Ascending aorta (tissue), 2 donors: ENCODE measurements at places on chromosomes 2 and 18.

DNA sequence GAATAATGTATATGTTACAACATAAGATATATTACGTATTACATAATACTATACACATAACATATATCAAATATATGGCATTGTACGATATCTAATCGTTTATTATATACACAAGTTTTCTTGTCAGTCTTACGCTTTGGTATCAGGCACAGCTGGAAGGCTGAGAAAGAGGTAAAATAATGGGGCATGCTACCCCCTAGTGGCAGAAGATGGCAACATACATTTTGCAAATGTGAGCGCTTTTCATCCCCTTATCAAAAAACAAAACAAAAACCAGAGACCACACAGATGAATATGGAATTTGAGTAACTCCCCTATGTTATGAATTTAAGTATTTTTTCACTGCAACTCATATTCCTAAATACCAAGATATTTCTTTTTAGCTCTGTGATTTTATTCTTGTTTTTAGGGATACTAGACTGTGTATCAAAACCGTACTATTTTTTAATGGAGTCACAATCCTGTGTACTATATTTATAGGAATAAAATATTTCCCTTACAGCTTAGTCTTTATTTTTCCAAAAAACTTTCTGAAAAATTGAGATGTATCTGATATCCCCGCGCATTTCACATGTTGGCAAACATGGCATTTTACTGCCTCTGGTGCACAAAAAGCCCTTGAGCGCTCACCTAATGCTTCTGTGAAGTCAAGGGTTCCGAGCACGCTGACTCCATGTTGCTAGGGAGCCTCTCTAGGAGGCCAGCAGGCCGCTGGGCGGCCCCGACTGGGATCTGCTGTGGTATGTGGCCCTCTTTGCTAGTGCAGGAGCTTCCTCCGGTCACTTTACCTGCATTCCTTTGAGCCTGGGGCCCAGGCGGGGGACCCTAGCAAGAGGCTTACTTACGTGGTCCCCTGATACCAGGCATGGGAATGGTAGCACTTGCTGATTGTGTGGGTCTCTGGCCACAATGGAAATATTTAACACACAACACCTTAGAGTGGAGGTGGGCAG lies 62.5 kb downstream of the SLC4A3 start:
- peak overlapping the region; percentile 88 for H3K27ac ChIP-seq
- no peaks in the 10 kb centered on the region for H3K36me3 ChIP-seq
- peak; percentile 72 for DNase-seq
- peaks cover 30% of the 10 kb centered on the region for H3K4me1 ChIP-seq
- H3K4me3 ChIP-seq: no peak overlapping the region
- H3K27me3 ChIP-seq: no peaks in the 10 kb centered on the region

DNA sequence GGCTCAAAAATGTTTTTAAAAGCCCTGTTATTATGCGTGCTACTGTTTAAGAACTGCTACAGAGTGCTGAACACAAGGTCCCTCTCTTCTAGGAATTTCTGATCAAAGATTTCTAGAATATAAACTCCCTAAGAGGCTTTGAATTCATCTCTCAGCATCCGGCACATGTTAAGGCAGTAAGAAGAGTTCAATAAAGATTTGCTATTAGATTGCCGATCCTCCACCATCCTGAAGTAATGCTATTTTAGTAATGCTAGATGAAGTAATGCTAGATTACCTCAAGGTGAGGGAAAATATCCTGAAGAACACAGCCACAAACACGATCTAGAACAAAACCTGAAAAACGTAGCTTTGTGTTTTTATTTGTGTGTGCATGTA lies 949 bp upstream of the MYL12B start:
- H3K4me3 ChIP-seq: peak overlapping the region; percentile 96
- H3K4me1 ChIP-seq: peaks cover 46% of the 10 kb centered on the region
- peaks cover 37% of the 10 kb centered on the region for H3K36me3 ChIP-seq
- peak overlapping the region; percentile 100 for H3K27ac ChIP-seq
- DNase-seq: no peak

DNA sequence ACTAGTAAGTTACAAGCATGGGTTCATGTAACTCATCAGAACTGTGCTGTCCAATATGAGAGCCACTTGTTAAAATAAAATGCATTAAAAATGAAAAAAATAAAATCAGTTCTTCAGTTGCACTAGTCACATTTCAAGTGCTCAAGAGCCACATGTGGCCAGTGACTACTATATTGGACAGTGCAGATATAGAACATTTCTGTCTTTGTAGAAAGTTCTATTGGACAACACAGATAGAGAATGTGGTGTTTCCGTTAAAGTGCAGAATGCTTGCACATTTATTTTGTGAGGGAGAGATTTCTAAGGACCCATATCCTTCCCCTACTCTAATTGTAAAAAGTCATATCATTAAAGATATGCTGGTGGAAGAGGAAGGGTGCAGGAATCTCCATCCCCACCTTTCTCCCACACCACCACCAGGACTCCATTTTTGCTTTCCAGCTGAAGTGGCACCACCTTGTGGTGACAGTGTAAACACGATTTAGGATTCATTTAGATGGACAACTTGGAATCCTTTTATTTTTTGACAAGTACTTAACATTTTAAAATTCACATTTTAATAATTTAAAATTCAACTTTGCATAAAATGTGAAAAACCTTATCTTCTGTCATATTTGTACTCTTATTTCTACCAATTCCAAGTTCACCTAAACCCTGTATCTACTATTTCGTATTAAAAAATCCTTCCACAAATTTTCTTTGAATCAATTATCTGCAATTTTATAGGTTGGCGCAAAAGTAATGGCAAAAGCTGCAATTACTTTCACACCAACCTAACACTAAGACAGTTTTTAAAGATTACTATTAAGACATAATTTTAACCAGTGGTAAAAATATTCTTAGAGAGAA lies 9.4 kb upstream of the CD302 start:
- H3K4me3 ChIP-seq: no peak overlapping the region
- H3K27ac ChIP-seq: no peak overlapping the region
- no peaks in the 10 kb centered on the region for H3K36me3 ChIP-seq
- no peaks in the 10 kb centered on the region for H3K27me3 ChIP-seq

GRCh38 chr2:214853906-214854305 lies 44.4 kb upstream of the BARD1 start:
- no peak for DNase-seq
- no peaks in the 10 kb centered on the region for H3K4me1 ChIP-seq
- no peaks in the 10 kb centered on the region for H3K36me3 ChIP-seq
- no peak overlapping the region for H3K4me3 ChIP-seq
- no peak overlapping the region for H3K27ac ChIP-seq

DNA sequence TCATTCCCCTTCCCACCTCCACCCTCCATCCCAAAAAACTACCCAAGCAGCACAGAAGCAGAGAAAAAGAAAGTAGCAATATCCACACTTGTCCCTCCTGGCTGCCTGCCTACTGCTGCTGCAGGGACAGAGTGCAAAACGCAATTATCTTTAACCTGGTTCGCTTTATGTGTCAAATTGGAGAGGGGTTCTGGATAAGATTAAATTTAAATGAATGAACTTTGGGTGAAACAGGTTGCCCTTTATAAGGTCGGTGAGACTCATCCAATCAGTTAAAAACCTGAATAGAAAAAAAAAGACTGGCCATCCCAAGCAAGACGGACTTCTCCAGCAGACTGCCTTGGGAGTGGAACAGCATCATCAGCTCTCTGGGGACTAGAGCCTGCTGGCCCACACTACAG lies 62.6 kb downstream of the ANKRD44 start:
- H3K36me3 ChIP-seq: no peaks in the 10 kb centered on the region
- DNase-seq: no peak
- no peak overlapping the region for H3K4me3 ChIP-seq

- no peaks in the 10 kb centered on the region for H3K4me1 ChIP-seq
- no peaks in the 10 kb centered on the region for H3K27me3 ChIP-seq
- no peaks in the 10 kb centered on the region for H3K36me3 ChIP-seq
- H3K4me3 ChIP-seq: no peak overlapping the region
- no peak overlapping the region for H3K27ac ChIP-seq
Measured at GRCh38 chr2:19496646-19497045, 138.2 kb upstream of the OSR1 start.

GRCh38 chr18:41444943-41445342 lies 510.1 kb upstream of the PIK3C3 start:
- H3K27me3 ChIP-seq: no peaks in the 10 kb centered on the region
- H3K36me3 ChIP-seq: no peaks in the 10 kb centered on the region
- no peak overlapping the region for H3K27ac ChIP-seq
- H3K4me1 ChIP-seq: no peaks in the 10 kb centered on the region

DNA sequence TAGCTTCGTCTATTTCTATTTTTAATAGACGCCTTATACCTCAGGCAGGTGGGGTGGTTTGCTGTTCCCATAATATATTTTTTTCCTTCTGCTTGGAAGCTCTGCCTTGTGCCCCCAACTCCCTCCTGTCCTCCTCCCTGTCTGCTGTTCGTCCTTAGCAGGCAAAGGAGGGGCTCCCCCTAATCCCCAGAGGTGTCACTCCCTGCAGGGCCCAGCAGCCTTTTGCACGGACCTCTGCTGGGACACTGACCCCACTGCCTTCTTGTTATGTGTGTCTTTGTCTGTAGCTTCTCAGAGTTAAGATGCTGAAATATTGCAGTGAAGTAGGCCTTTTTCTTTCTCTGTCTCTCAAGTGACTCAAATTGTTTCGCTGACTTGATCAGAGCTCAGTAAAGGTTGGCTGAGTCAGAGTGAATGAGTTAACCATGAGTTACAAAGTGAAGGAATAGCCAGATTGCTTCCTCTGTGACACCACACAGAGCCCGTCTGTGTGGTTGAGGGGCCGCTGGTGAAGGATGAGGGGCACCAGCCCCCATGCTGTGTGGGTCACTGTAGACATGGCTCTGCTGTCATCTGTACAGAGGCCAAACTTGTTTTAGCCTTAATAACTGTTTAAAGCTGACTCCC lies 47.7 kb downstream of the PRKCE start:
- H3K36me3 ChIP-seq: no peaks in the 10 kb centered on the region
- no peaks in the 10 kb centered on the region for H3K27me3 ChIP-seq
- H3K4me3 ChIP-seq: no peak overlapping the region
- H3K27ac ChIP-seq: no peak overlapping the region

DNA sequence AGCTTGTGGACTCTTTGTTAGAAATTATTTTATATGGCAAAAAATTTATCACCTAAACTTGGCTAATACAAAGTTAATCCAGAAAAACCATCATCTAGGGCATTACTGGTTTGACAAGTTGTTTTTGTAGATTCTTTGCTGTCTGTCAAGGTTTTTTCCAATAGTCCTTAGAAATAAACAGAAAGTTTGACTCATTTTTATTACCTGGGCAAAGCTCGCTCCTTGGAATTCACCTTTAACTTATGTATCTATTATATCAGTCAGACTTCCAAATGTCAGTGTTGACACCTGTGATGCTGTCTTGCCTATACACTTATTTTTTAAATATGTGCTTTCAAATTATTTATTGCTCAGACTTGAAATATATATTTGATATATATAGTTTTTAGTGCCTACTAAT lies 21.7 kb downstream of the LAMA3 start:
- no peak overlapping the region for H3K4me3 ChIP-seq
- H3K27me3 ChIP-seq: no peaks in the 10 kb centered on the region
- no peaks in the 10 kb centered on the region for H3K36me3 ChIP-seq
- H3K4me1 ChIP-seq: no peaks in the 10 kb centered on the region

GRCh38 chr2:223786943-223787342 lies 50.4 kb downstream of the AP1S3 start:
- H3K27me3 ChIP-seq: no peaks in the 10 kb centered on the region
- DNase-seq: no peak
- no peak overlapping the region for H3K27ac ChIP-seq
- H3K4me3 ChIP-seq: no peak overlapping the region
- H3K36me3 ChIP-seq: no peaks in the 10 kb centered on the region

DNA sequence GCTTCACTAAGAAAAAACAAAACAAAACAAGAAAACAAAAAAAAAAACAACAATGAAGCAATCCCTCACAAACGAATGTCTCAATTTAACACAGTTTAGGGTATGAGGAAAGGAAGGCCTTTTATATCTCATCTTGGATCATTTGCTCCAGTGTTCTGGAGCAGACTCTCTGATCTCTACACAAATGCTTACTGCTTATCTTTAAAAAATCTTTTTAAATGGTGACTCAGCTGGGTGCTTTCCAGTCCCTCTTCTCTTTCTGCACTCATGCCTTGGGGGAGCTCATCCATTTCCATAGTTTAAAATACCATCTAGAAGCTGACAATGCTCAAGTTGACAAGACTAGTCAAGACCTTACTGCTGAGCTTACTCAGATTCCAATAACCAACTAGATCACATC lies 56.2 kb downstream of the ETAA1 start:
- no peaks in the 10 kb centered on the region for H3K27me3 ChIP-seq
- DNase-seq: no peak
- no peak overlapping the region for H3K4me3 ChIP-seq
- no peaks in the 10 kb centered on the region for H3K36me3 ChIP-seq
- no peaks in the 10 kb centered on the region for H3K4me1 ChIP-seq
- no peak overlapping the region for H3K27ac ChIP-seq

DNA sequence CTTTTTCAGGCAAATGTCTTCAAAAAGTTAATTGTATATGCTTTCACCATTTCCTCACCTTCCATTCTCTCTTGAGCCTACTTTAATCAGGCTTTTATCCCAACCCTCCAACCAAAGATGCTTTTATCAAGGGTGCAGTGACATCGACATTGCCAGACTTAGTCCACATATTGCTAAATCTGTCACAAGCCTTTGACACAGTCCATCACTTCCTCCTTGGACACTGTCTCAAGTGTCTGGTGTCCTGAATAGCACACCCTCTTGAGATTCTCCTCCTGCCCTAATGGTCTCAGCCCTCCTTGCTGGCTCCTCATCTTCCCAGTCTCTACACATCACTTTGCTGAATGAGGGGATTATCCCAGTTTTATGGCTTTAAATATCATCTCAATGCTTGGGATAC lies 147.5 kb upstream of the SLC39A10 start:
- H3K36me3 ChIP-seq: no peaks in the 10 kb centered on the region
- H3K4me1 ChIP-seq: no peaks in the 10 kb centered on the region
- no peaks in the 10 kb centered on the region for H3K27me3 ChIP-seq
- H3K4me3 ChIP-seq: no peak overlapping the region
- no peak for DNase-seq

GRCh38 chr2:238128534-238129001 lies 9.9 kb upstream of the KLHL30 start:
- no peak overlapping the region for H3K27ac ChIP-seq
- DNase-seq: no peak
- no peaks in the 10 kb centered on the region for H3K36me3 ChIP-seq
- H3K4me3 ChIP-seq: no peak overlapping the region

DNA sequence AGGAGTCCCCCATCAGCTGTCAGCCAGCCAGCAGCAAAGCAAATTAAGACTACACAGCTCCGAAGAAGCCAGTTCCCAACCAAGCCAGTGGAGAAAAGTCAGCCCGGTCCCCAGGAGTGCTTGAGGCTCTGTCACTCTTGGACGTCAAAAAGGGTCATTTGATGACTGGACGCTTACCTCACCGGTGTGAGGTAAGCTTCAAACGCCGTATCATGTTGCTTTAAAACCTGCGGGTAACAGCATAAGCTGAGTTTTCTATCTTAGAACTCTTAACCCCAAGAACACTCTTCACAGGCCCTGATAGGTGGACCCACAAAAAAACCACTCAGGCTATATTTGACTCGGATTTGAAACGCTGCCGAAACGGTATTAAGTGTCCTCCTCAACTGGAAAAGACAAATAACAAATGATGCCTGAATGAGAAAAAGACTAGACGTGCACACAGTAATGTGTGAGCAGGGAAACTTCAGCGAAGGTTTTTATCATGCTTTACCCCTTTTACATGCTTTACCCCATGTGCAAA lies 682 bp upstream of the LNPK start:
- no peaks in the 10 kb centered on the region for H3K36me3 ChIP-seq
- peaks cover 6% of the 10 kb centered on the region for H3K4me1 ChIP-seq
- no peaks in the 10 kb centered on the region for H3K27me3 ChIP-seq
- DNase-seq: no peak
- H3K4me3 ChIP-seq: peak overlapping the region; percentile 91

GRCh38 chr2:20653695-20654534 lies 3.0 kb upstream of the HS1BP3 start:
- no peak overlapping the region for H3K27ac ChIP-seq
- no peak for DNase-seq
- H3K4me1 ChIP-seq: peaks cover 21% of the 10 kb centered on the region
- H3K4me3 ChIP-seq: no peak overlapping the region
- no peaks in the 10 kb centered on the region for H3K27me3 ChIP-seq
